ENCODE measurements at places on chromosomes 1 and 21. TPM values are rescaled to one million over a fixed set of nuclear protein-coding genes. Genes with fewer than 3 reads are reported as not detected.

GRCh38 chr1:162690672-162691434, 58.6 kb downstream of the DDR2 start:
- DNase-seq, result peak; percentile 85

GRCh38 chr1:176199707-176200106, 7.4 kb downstream of the COP1 start:
- DNase-seq, result no peak

GRCh38 chr1:214537219-214537618, 14.2 kb downstream of the PTPN14 start:
- DNase-seq, result peak; percentile 42

DNA sequence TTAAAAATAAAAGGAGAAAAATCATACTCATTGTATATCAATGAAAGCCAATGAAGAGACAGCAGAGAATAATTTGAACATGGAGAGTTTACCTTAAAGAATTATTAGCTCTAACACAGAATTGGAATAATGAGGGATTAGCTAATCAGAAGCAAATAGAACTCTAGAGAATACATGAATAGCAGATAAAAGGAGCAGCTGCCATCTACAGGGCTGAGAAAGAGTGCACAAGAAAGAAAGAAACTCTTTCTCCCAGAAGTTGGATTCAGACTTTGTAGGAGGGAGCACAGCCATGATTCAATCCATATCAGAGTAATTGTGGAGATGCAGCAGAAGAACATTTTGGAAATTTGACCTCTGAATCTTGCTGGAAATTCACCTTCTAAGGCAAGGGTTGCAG, 1171.2 kb downstream of the PLA2G4A start:
- DNase-seq, result no peak

- DNase-seq, result no peak
Measured at GRCh38 chr21:33018707-33019465, 6.8 kb upstream of the OLIG2 start.

- DNase-seq, result no peak
Measured at GRCh38 chr1:151728151-151729054, 7.1 kb downstream of the RIIAD1 start.

DNA sequence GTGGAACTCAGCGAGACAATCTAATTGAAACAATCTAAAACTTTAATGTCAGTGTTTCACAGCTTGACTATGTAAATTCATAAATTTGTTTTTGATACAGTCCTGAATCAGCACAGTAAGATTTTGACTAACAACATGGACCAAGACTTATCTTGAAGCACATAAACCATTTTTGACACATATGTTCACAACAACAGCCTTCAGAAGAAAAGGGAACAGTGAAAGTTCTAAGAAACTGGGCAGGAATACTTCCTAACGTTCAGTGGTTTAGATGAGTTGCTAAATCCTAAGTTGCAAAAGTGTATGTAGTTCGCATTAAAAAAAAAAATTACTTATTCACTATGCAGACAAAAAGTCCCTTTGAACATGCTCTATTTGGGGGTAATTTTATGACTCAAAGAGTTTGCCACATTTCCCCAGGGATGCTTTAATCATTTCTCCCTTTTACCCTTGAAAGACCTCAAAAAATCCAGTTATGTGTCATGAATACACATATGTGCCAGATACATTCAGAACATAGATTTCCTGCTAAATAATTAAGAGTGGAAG, 120.2 kb downstream of the MRPL39 start:
- no peak for DNase-seq

TMEM82 gene
- total RNA-seq, result not detected

TRIM46 gene
- total RNA-seq, result 6.5 TPM

Data from fibroblast of villous mesenchyme (primary cell).